Suprapubic skin (tissue), 4 donors: ENCODE measurements at places on chromosomes 12 and 14. TPM values are rescaled to one million over a fixed set of nuclear protein-coding genes. Genes with fewer than 3 reads are reported as not detected.
A peak's percentile ranks its signal among the peaks of the same experiment; 100 is the strongest.

Gene FIGNL2
- 0.30 TPM for total RNA-seq

Gene SAV1
- 28.2 TPM for total RNA-seq

Gene CFAP251
- 4.4 TPM for total RNA-seq

Gene AQP6
- not detected for total RNA-seq

Gene MAX
- 86.1 TPM for total RNA-seq

Gene PLCZ1
- total RNA-seq: not detected

Gene COA8
- total RNA-seq: 17.4 TPM

Gene ADCK1
- 9.6 TPM for total RNA-seq

Gene REP15
- total RNA-seq: 1.2 TPM

DNA sequence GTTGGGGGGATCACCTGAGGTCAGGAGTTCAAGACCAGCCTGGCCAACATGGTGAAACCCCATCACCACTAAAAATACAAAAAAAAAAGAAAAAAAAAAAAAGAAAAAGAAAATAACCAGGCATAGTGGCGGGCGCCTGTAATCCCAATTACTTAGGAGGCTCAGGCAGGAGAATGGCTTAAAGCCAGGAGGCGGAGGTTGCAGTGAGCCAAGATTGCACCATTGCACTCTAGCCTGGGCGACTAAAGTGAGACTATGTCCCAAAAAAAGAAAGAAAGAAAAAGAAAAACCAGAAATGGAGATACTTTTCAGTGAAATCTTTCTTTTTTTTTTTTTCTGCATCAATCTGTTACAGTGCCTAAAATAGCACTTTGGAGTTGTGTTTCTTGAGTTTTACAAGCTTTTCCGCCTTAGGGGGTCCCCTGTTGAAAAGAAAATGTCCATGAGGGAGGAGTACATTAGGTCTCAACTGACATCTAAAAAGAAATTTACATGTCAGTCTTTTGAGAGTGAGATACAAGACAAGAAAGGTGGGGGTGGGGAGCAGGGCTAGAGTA is 82.9 kb upstream of the VASH1 start:
- no peaks in the 10 kb centered on the region for H3K36me3 ChIP-seq
- H3K27ac ChIP-seq: no peak overlapping the region
- no peak for DNase-seq
- H3K4me3 ChIP-seq: no peak overlapping the region
- peaks cover 1% of the 10 kb centered on the region for H3K27me3 ChIP-seq

DNA sequence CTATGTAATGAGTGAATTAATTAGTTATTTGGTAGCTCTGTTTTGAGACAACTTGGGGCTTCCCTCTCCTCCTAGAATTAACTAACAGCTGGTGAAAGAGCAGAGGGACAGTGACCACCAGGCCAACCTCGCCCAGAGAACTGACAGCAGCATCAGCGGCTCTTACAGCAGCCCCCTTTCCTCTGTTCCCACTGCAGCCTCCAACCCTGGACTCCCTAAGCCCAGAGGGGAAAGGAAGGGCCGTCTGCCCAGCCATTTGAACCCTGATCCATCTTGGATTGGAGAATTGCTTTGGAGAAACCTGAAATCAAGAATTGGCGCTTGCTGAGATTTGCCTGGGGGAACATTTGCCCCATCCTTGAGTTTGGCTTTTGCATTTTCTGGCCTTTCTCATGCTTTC is 45.5 kb downstream of the B4GALNT3 start:
- H3K36me3 ChIP-seq: no peaks in the 10 kb centered on the region
- DNase-seq: no peak
- H3K4me1 ChIP-seq: peaks cover 30% of the 10 kb centered on the region
- H3K4me3 ChIP-seq: no peak overlapping the region
- no peaks in the 10 kb centered on the region for H3K27me3 ChIP-seq

- H3K4me1 ChIP-seq: peaks cover 11% of the 10 kb centered on the region
- DNase-seq: no peak
- H3K27ac ChIP-seq: no peak overlapping the region
These were observed 34.6 kb downstream of the CKB start for GRCh38 chr14:103488071-103488470.

DNA sequence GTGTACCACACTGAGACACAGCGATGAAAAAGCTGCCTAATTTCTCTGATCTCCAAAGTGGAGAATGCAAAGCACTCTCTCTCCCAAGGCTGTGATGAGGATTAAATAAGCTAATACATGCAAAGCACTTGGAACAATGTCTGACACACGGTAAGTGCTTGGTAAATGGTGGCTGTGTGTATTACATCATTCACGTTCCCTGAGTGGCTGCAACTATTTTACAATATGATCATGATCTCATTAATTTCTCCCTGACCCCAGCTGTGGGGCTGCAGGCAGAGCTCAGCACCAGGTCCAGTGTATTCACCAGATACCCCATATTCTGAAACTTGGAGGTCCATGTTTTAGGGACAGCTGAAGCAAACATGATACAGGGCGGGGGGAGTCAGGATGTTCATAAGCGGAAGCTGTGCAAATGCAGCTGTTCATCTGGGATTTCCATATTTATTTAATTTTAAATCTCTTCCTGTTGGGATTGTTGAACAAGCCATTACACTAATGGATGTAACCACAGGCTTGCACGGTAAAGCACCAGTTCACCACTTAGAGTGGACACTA is 106.4 kb downstream of the CCDC60 start:
- no peak overlapping the region for H3K27ac ChIP-seq
- peaks cover 5% of the 10 kb centered on the region for H3K27me3 ChIP-seq
- DNase-seq: no peak
- H3K4me1 ChIP-seq: no peaks in the 10 kb centered on the region

- no peak for DNase-seq
- H3K4me1 ChIP-seq: no peaks in the 10 kb centered on the region
- H3K4me3 ChIP-seq: no peak overlapping the region
- H3K36me3 ChIP-seq: no peaks in the 10 kb centered on the region
- H3K27me3 ChIP-seq: no peaks in the 10 kb centered on the region
These were observed 53.1 kb downstream of the CNTN1 start for GRCh38 chr12:40745386-40745785.

- no peaks in the 10 kb centered on the region for H3K27me3 ChIP-seq
- no peak overlapping the region for H3K27ac ChIP-seq
- peak overlapping the region; percentile 26 for H3K4me3 ChIP-seq
- H3K4me1 ChIP-seq: peaks cover 4% of the 10 kb centered on the region
- H3K36me3 ChIP-seq: peaks cover 55% of the 10 kb centered on the region
- peak; percentile 90 for DNase-seq
These were observed 71.3 kb downstream of the ANKRD9 start for GRCh38 chr14:102437997-102438915.

GRCh38 chr14:25463480-25463879 is 413.5 kb upstream of the STXBP6 start:
- no peaks in the 10 kb centered on the region for H3K4me1 ChIP-seq
- DNase-seq: no peak
- H3K4me3 ChIP-seq: no peak overlapping the region
- no peaks in the 10 kb centered on the region for H3K27me3 ChIP-seq
- H3K36me3 ChIP-seq: no peaks in the 10 kb centered on the region
- no peak overlapping the region for H3K27ac ChIP-seq

GRCh38 chr14:93048843-93049242 is 66.9 kb downstream of the ITPK1 start:
- H3K4me1 ChIP-seq: peaks cover 14% of the 10 kb centered on the region
- H3K4me3 ChIP-seq: no peak overlapping the region
- H3K27ac ChIP-seq: no peak overlapping the region
- no peaks in the 10 kb centered on the region for H3K36me3 ChIP-seq
- no peaks in the 10 kb centered on the region for H3K27me3 ChIP-seq
- no peak for DNase-seq

GRCh38 chr14:76833011-76833410 is 6.8 kb downstream of the LRRC74A start:
- H3K36me3 ChIP-seq: no peaks in the 10 kb centered on the region
- no peak overlapping the region for H3K27ac ChIP-seq
- H3K27me3 ChIP-seq: no peaks in the 10 kb centered on the region
- peaks cover 12% of the 10 kb centered on the region for H3K4me1 ChIP-seq
- no peak for DNase-seq

DNA sequence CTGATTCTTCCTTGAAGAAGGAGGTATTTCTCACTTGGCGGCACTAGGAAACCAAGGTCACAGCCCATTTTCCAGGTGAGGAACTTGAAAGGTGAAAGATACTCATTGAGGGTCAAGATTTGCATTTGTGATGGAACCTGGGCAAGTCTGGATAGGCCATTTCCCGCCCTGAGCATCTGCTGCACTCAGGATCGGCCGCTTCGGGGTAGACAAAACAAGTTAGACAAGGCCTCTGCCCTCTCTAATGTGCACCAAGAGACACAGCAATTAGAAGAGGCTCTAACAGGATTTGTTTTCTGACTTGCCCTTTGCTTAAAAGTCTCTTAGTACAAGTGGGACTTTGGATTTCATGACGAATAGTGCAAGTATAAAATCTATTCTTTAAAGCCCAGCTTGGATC is 167.2 kb downstream of the KTN1 start:
- no peak for DNase-seq
- H3K4me1 ChIP-seq: peaks cover 18% of the 10 kb centered on the region
- H3K36me3 ChIP-seq: no peaks in the 10 kb centered on the region
- no peak overlapping the region for H3K27ac ChIP-seq
- H3K4me3 ChIP-seq: no peak overlapping the region

DNA sequence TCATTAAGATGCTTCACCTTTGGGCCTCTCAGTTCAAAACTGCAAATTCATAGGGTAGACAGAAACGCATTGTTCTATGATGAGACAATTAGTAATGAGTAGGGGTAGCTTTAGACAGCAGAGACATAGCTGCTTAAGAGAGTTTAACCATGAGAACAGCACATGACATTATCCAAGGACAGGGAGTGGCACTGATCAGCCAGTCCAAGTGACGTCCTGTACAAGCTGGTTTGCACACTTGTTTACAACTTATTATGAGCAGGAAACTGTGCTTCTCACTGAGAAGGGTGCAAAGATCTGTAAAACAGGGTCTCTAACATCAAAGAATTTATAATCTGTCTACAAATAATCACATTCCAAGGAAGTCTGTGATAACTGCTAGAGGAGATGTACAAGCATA is 11.2 kb upstream of the SRSF5 start:
- peaks cover 8% of the 10 kb centered on the region for H3K4me1 ChIP-seq
- no peaks in the 10 kb centered on the region for H3K27me3 ChIP-seq
- peak overlapping the region; percentile 76 for H3K27ac ChIP-seq
- no peaks in the 10 kb centered on the region for H3K36me3 ChIP-seq
- no peak for DNase-seq

GRCh38 chr12:10952645-10953044 is 13.6 kb upstream of the TAS2R14 start:
- DNase-seq: no peak
- no peak overlapping the region for H3K4me3 ChIP-seq
- no peak overlapping the region for H3K27ac ChIP-seq
- no peaks in the 10 kb centered on the region for H3K4me1 ChIP-seq
- H3K36me3 ChIP-seq: no peaks in the 10 kb centered on the region

GRCh38 chr12:110245369-110245772 is 35.7 kb upstream of the ATP2A2 start:
- H3K27ac ChIP-seq: no peak overlapping the region
- H3K4me1 ChIP-seq: peaks cover 43% of the 10 kb centered on the region
- no peak for DNase-seq
- no peaks in the 10 kb centered on the region for H3K27me3 ChIP-seq
- no peak overlapping the region for H3K4me3 ChIP-seq

DNA sequence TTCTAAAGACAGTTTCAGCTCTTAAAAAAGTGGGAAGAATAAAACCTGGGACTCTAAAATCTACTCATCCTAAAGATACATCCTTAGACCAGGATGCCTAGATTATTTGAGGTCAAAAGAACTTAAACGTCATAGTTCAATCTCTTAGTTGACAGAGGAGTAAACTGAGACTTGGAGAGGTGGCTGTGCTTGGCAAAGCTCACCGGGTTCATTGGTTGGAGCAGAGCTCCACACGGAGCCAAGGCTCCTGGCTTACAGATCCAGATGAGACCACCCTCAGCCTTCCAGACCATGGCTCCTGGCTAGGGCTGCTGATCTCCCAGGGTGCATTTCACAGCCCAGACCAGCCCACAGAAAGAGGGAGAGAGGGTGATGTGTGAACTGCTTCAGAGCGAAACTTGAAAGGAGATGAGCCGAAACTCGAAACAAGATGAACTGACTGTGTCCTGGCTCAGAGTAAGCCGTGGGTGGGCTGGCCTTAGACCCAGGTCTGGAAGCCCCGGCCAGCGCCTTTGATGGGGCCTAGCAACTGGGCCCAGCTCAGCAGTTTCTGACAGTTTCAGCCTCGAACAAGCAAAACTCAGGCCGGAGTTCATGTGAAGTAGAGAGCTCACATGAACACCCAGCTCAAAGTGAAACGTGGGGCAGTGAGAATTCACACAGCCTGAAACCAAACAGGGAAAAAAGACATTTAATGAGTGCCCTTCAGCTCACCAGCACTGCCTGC is 1044.8 kb downstream of the BCL11B start:
- no peaks in the 10 kb centered on the region for H3K4me1 ChIP-seq
- H3K4me3 ChIP-seq: no peak overlapping the region
- no peak for DNase-seq
- no peaks in the 10 kb centered on the region for H3K27me3 ChIP-seq
- H3K36me3 ChIP-seq: no peaks in the 10 kb centered on the region

DNA sequence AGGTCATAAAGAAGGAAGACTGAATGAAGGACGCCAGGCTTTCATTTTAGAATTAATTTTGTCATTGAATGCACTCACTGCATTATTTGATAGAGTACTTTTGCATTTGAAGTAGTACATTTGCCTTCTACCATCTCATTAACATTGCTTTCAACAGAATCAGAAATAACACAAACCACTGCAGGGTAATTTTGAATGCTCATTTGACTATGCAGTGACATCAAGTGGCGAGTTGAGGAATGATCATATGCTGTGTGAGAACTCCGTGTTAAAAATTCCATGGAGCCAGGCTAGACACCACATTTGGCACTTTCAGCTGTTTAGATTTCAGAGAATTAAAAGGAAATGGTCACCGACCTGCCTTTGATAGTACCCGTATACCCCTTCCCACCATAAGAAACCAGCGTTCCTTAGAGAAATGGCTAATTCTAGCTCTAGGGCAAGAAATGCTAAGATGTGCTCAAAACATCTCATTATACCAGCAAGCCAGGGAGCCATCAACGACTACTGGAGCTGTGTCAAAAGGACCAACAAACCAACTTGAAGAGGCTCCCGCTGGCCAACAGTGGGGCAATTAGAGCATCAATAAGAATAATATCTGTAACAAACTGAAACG is 16.5 kb downstream of the HEBP1 start:
- peaks cover 12% of the 10 kb centered on the region for H3K4me1 ChIP-seq
- H3K27ac ChIP-seq: no peak overlapping the region
- H3K36me3 ChIP-seq: peaks cover 51% of the 10 kb centered on the region
- no peak overlapping the region for H3K4me3 ChIP-seq

GRCh38 chr12:11969437-11970154 is 101.1 kb upstream of the BCL2L14 start:
- peaks cover 5% of the 10 kb centered on the region for H3K4me1 ChIP-seq
- H3K27ac ChIP-seq: no peak overlapping the region
- H3K36me3 ChIP-seq: no peaks in the 10 kb centered on the region
- DNase-seq: no peak
- no peak overlapping the region for H3K4me3 ChIP-seq
- no peaks in the 10 kb centered on the region for H3K27me3 ChIP-seq

DNA sequence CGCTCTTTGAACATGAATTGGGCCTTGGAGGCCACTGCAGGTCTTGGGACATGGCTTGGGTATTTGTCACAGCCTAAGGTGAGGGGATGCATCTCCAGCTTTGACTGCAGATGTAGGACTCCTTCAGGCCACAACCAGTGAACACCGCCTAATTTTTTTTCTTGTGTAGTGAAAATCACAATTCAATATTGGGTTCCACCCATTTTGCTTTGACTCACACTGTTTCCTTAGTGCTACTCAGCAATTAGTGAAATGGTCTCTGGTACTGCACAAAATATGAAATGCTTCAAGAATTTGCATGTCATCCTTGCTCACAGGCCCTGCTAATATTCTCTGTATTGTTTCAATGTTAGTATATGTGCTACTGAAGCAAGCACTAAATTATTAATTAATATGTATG is 12.5 kb downstream of the TMEM253 start:
- H3K27me3 ChIP-seq: no peaks in the 10 kb centered on the region
- no peaks in the 10 kb centered on the region for H3K36me3 ChIP-seq
- peaks cover 13% of the 10 kb centered on the region for H3K4me1 ChIP-seq
- no peak overlapping the region for H3K27ac ChIP-seq
